Umbilical cord (tissue), 2 donors: ENCODE measurements at places on chromosomes 1 and 21. TPM values are rescaled to one million over a fixed set of nuclear protein-coding genes. Genes with fewer than 3 reads are reported as not detected.

GRCh38 chr1:28197682-28198415 is 21.4 kb upstream of the PTAFR start:
- no peak for DNase-seq

DNA sequence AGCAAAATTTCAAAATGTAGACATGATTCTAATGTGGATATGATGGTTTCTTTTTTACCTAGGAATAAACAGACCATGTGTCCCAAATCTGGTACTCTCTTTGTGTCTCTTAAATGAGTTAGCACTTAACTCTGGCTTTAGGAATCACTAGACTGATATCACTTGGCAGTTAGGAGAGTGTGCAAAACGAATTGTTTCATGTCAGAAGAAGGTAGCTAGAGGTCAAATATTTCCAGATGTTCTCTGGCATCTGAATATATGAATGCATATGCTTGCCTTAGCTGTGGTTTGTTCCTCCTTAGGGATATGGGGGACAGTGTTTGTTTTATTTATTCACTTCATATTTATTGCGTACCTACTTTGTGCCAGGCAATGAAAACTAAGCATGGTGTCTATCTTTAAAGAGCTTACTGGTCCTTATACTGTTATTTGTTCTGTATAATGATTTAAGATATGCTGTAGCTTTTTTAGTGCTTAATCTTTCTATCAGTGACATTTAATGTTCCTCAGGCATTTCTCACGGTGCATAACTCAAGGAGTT is 65.2 kb downstream of the LRRC8C start:
- DNase-seq: peak; percentile 74

The SLC2A5 gene
- total RNA-seq: 14.2 TPM

DNA sequence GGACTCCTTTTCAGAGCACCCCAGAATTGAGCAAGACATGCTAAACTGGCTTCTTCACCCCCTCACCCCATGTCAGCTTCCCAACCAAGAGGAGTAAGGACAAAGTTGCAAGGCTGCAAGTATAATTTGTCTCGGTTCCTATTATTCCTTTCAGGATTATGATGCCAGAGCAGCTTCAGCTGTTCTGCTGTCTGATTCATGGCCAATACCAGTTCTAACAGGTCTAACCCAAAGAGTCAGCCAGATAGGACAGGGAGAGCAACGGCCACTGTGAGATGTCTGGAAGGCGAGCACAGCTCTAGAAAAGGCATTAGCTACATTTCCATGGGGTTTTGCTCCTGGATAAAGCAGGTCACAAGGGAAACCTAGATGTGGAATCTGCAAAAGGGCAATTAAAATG is 53.3 kb upstream of the HOOK1 start:
- peak; percentile 50 for DNase-seq

DNA sequence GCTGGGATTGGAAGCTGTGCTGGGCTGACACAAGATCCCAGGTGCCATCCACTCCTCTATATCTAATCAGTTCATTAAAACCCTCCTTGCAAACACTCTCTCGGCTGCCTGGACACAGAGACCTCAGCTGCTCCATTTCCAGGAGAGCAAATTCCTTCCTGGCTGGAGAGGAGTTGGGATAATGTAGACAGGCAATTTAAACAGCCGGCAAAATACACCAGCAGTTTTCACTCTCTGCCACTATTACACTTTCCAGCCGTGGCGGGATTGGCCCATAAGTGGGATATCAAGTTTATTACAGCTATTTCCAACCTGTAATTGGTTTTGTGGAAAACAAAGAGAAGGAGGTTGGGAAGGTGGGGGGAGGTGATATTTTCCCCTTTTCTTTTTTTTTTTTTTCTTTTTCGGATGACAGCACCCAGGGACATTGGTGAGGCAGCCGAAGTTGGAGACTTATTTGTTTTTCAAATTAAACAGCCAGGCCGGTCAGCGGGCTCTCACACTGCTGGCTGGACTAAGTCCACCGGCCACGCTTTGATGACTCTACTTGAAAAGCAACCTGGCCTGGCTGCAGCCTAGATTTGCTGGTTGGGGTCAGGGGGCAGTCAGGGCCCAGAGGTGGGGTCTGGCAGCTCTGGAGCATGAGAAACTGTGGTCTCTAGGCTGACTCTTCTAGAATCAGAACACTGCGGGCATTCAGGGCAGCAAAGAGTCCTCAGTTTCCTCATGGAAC is 177.4 kb downstream of the IGSF21 start:
- DNase-seq: no peak

The ERICH3 gene
- 2.4 TPM for total RNA-seq

DNA sequence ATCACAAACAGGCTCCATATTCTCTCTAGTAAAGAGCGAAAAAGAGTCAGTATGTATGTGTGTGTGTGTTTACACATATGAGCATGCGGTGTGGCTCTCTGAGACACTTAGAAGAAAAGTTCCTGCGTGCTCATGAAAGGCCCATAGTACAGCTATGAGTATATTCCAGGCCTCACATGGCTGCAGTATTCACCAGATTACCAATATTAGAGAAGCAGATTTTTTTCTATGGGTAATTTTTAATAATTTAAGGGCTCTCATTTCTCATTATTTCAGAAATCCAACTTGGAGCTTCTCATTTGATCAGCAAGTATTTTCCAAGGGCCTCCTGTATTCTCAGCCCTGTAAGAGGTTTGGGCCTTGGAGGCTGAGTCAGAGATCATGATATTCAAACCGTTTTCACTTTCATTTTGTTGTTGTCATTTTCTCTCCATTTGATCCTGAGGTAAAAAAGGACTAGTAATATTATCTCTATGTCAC is 232.9 kb upstream of the SGIP1 start:
- no peak for DNase-seq

DNA sequence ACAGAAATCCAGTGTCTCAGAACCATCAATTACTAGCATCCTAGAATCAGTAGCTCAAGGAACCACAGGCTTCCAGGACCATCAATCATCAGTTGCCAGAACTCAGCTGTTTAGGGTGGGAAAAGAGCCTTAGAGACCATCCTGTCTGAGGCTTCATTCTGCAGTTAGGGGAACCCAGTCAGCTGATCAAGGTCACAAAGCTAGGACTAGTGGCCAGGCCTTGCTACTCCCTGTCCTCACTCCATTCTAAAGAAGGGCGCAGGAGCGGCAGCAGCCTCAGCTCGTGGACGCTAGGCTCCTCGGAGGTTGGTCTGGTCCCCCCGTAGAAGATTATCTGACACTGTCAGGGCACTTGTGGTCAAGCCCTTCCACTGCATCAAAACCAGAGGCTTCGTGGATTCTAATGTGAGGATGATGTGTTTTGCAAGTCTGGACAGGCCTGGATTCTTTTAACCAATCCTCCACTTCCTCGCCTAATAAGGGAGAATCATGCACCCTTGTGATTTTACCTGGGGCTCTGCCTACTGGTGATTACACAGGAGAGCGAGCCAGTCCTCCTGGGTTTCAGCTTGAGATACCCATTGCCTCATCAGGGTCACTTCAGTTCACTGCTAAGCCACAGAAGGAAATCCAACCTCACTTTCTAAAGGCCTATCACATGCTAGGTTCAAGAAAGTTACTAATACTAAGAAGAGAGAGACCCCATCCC is 41.7 kb upstream of the IFFO2 start:
- DNase-seq: no peak

GRCh38 chr1:73887412-73887811 is 310.6 kb downstream of the LRRIQ3 start:
- no peak for DNase-seq

DNA sequence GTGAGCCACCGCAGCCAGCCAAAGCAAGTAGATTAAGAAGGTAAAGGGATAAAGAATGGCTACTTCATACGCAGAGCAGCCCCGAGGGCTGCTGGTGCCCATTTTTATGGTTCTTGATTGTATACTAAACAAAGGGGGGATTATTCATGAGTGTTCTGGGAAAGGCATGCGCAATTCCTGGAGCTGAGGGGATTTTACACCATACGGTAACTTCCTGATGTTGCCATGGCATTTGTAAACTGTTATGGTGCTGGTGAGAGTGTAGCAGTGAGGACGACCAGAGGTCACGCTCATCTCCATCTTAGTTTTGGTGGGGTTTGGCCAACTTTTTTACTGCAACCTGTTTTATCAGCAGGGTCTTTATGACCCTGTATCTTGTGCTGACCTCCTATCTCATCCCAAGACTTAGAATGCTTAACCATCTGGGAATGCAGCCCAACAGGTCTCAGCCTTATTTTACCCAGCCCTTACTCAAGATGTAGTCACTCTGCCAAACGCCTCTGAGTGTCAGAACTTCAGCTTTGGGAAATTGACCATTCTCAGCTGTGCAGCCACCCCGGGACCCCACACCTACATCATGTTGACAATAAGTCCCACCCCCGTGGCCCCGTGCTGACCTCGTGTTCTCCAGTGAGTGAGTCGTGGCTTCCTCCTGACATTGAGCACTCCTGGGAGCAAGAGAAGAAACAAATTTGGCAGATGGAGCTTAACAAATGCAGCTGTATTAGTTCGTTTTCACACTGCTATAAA is 149.4 kb upstream of the COL6A1 start:
- peak; percentile 46 for DNase-seq

DNA sequence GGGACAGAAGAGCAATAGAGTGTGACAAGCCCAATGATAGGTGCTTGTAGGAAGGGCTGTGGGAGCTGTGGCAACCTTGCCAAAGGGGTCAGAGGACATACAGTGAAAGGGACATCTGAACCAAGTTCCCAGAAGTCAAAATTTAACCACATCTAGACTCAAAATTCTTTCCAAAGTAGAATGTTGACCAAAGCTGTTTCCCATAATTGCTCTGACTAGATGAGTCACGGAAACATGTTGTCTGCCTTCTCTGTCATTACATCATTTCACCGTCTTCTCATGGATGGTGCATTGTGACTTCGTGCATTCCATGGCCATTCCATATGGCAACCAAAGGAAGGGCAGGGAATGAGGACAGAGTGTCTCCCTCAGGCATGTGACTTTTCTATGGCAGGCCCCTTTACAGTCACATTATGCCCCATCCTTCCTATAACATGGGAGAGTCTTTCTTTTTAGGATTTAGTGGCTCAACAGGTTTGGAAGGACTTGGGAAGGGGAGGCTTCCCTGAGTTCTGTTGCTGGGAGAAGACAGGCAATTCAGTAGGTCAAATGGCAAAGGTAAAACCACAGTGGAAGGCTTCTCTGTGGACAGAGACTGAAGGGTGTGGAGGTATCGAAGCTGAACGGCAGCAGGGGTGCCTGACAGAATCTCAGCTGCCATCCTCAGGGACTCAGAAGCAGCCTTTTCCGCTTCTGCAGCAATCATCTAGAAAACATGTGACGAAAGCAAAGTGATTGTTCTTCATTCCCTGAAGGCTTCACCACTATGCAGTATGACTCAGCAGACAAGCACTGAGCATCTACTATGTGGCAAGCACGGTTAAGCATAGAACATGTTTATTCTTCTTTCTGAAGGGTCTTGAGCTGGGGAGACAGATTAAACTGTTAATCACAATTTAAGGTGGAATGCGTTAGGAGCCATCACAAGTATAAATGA is 24.7 kb downstream of the NPHS2 start:
- no peak for DNase-seq

- no peak for DNase-seq
Observed at GRCh38 chr1:50812346-50812745, 147.7 kb downstream of the FAF1 start.

DNA sequence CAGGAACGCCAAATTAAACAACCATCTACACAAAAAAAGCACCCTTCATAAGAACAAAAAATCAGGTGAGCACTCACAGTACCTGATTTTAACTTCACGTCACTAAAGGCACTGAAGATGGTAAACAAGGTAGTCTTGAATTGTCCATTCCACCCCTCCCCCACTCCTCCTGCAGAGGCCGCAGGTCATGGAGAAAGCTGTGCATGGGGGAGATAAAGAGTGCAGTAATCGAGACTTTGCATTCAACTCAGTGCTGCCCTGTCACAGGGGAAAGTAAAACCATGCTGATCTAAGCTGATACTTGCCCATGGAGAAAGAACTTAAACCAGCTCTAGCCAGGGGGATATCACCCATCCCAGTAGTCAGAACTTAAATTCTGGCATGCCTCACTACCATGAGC is 61.4 kb upstream of the LRIF1 start:
- no peak for DNase-seq

GRCh38 chr1:200258447-200259375 is 151.1 kb downstream of the ZNF281 start:
- peak; percentile 19 for DNase-seq

DNA sequence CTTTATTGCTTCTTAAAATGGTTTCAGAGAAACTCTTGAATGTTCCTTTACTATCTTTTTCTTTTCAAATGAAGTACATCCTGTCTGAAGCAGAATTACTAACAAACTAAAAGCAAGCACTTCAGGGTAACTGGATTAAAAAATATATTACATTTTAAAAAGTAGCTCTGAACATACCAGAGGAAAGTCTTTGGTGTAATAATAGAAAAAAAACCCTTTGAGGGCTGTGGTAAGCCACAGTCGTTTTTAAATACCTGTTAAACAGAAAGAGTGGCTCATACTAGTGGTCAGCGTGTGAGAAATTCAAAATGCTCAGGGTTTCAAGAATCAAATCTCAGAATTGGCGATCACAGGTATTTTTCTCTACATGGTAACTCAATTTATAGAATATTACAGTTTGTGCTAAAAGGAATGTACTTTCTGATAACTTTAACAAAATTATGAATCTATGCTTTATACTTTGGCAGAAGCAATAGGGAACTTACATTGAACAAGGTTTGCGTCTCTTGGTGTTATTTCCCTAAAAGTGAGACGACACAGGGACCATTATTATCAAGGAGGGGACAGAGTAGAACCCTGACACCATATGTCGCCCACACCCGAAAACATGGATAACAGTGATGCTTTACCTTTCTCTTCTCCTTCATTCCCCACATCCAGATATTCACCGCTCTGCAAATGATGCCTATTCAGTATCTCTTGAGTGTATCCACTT is 97.0 kb upstream of the DPH5 start:
- no peak for DNase-seq

The TINAGL1 gene
- total RNA-seq: 371 TPM

- peak; percentile 74 for DNase-seq
Observed at GRCh38 chr1:94953746-94954145, 26.8 kb upstream of the CNN3 start.

DNA sequence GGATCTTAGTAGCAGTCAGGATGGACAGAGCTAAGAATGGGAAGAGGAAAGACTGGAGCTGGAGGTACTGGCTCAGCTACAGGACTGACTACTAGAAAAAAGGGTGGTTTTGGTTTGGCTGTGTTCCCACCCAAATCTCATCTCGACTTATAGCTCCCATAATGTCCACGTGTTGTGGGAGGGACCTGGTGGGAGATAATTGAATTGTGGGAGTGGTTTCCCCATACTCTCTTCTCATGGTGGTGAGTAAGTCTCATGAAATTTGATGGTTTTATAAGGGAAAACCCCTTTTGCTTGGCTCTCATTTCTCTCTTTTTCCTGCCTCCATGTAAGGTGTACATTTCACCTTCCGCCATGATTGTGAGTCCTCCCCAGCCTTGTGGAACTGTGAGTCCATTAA is 466.5 kb upstream of the DEPDC1 start:
- no peak for DNase-seq

- no peak for DNase-seq
Observed at GRCh38 chr1:1294250-1294890, 13.4 kb downstream of the ACAP3 start.

GRCh38 chr1:172997941-172998361 is 52.8 kb downstream of the TNFSF18 start:
- no peak for DNase-seq

GRCh38 chr1:236724506-236724905 is 38.2 kb downstream of the ACTN2 start:
- no peak for DNase-seq

GRCh38 chr1:217687511-217687910 is 56.4 kb downstream of the SPATA17 start:
- DNase-seq: no peak

The DMRTA2 gene
- total RNA-seq: 0.24 TPM

The ANGPTL3 gene
- 16.1 TPM for total RNA-seq
